CD4-positive, alpha-beta T cell treated with Interleukin-10 for 1 hour (primary cell): ENCODE measurements at places on chromosomes 2 and 18.

GRCh38 chr2:44964752-44965236, 23.3 kb downstream of the SIX3 start:
- DNase-seq = no peak

DNA sequence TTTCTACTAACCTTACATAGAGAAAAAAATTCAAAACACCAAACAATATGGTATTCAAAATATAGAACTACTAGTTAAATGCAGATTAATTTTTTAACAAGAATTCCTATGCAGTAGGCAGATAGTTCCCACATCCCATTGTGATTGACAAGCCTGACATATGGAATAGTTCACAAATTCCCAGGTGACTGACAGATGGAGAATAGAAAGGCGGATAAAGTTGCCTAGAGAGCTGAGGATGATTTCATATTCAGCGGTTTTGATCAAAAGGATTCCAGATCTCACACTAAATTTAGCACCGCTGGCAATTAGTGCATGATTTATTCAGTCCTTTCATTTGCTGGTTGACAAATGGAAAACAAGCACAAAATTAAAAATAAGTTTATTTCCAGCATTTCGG, 733.7 kb upstream of the POU3F3 start:
- no peak for DNase-seq

- DNase-seq = no peak
Measured at GRCh38 chr2:77325395-77325794, 196.8 kb downstream of the LRRTM4 start.

DNA sequence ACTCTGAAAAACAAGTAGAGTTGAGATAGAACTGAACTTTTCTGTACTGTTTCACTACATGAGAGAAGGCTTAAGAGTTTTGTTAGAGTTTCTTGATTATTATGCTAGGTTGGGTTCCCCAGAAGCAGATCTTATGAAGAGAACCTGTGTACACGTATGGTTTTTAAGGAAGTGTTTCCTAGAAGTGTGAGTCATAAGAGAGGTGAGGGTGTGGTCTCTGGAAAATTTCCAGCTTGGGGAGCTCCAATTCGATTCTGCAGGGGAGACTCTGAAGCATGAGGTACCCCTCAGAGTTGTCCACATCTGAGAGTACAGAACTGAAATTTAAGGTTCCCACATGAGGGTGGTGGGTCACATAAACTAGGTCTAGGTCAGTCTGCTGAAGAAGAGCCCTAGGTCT, 83.3 kb upstream of the MAP2 start:
- no peak for DNase-seq

DNA sequence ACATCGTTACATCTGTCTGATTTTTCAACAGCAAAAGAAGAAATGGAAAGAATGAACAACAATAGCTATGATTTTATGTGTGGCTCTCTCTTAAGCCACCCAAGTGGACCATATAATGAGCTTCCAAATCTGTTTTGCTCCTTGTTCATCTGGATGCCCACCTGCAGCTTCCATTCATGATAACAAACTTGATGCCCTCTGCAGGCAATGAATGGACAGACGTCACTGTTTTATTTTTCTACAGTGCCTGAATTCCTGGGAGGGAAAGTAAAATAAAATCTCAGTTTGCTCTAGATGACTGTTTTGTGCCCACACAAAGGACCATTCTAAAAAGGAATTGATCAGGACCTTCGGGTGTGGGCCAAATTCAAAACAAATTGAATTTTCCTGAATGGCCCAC, 5.0 kb downstream of the MREG start:
- DNase-seq = no peak

- no peak for DNase-seq
Measured at GRCh38 chr2:17583646-17584045, 43.1 kb downstream of the VSNL1 start.

DNA sequence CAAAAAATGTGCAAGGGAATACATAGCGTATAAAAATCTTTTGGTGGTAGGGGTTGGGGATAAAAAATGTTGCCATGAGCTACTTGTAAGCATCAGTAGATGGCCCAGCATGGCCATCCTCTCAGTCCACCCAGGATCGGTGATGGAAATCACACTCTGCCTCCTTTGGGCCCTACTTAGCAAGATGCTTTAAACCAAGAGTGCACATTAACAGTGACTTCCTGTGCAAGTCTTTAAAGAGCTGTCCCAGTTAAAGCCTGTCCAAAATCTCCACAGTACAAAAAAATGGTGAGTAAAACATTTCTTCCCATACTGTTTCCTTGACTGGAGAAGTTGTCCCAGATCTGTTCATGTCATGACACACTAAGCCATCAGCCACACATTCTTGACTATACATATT, 18.0 kb downstream of the ANKRD44 start:
- peak; percentile 46 for DNase-seq

- DNase-seq = no peak
Measured at GRCh38 chr18:78128004-78128403, 851.6 kb upstream of the SALL3 start.

GRCh38 chr2:72414137-72414760, 266.6 kb upstream of the CYP26B1 start:
- DNase-seq = no peak

GRCh38 chr18:62587689-62588088, 64.9 kb downstream of the ZCCHC2 start:
- DNase-seq = no peak

DNA sequence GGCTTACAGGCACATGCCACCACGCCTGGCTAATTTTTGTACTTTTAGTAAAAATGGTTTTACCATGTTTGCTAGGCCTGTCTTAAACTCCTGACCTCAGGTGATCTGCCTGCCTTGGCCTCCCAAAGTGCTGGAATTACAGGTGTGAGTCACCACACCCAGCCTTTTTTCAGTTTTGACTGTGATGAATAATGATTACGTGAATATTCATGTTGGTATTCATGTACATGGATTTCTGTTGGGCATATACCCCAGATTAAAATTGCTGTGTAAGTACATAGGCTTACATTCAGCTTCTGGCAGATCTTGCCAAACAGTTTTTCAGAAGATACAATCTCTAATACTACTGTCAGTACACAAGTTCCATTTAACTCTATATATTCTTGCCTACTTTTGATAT, 20.9 kb downstream of the SLC39A10 start:
- DNase-seq = no peak

DNA sequence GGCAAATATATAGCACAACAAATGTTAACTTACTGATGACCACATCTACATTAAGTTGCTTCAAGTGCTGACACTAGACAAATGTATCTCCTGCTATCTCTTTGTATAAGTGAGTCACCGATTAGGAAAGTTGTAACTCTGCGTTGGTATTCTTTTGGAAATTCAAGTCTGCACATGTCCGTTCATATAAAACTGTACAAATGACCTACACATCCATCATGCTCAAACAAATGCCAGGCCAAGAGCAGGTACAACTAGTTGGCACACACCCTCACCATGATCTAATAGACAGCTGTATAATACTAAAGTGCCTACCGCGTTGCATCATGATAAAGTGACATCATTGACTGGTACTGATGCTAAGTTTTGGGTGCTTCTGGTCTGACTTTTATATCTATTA, 141.1 kb downstream of the RBMS1 start:
- DNase-seq = no peak

GRCh38 chr2:141692829-141693228, 438.0 kb downstream of the LRP1B start:
- no peak for DNase-seq

GRCh38 chr18:47184419-47185050, 8.4 kb upstream of the IER3IP1 start:
- no peak for DNase-seq

GRCh38 chr2:20040489-20041172, 10.8 kb downstream of the LAPTM4A start:
- no peak for DNase-seq

DNA sequence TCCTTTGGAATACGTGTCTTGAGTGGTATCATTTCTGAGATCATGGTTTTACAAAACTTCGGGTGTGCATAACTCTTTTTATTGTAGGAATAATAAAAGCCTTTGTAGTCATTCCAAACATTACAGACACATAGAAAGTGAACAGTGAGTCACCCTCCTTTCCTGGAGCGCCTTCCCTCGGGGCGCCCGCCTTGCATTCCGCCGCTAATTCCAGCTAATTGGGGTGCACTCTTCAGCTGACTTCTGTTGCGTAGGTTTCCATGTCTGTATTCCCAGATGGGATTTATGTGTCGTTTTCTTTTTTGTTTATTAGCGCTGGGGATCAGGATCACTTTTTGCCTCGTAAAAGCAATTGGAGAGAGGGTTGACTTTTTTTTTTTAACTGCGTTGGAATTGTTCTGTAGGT, 18.7 kb downstream of the SH3BP4 start:
- no peak for DNase-seq

DNA sequence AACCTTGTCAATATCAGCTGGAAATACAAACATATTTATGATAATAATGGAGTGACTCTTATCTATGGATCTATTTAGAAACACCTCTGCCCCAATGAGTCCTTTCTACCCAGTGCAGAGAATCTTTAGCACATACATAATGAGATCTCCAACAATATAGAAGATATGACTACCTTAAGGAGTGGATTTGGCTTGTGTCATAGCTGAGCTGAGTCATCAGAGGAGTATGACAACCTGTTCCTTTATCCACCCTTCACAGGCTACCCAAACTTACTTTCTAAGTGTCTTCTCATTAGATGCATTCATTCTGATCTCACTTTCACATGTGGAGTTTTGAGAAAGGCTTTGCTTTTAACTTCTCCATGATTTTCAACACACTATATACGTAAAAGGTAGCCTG, 1218.9 kb downstream of the DSC3 start:
- DNase-seq = no peak

GRCh38 chr2:217035967-217036366, 176.1 kb upstream of the TNP1 start:
- DNase-seq = no peak

DNA sequence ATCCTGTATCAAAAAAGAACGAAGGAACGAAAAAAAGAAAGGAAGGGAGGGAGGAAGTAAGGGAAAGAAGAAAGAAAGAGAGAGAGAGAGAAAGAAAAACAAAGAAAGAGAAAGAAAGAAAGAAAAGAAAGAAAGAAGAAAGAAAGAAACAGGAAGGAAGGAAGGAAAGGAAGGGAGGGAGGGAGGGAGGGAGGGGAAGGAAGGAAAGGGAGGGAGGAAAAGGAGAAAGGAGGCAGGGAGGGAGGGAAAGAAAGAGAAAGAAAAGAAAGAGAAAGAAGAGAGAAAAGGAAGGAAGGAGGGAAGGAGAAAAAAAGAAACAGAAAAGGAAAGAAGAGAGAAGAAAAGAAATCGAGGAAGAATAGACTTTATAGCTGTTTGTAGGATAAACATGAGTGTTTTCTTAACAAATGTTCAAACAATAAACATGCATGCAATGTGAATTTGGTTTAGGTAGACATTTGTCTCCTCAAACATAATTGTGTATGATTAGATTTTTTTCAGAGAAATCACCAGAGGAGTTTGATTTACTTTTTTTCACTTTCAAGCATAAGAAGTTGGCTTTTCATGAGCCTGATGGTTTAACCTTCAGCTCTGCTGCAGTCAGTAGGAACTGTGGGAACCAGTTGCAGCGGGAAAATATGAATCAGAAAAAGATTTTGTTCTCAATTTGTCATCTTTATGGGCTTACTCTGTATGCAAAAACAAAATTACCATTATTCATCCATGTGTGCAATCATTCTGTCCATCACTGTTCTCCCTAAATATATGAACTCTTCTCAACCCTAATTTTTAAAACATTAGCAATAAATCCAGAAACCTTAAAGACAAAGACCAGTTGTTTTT, 71.6 kb downstream of the PRKRA start:
- no peak for DNase-seq
